ENCODE measurements at places on chromosomes 4 and X. TPM values are rescaled to one million over a fixed set of nuclear protein-coding genes. Genes with fewer than 3 reads are reported as not detected.

DNA sequence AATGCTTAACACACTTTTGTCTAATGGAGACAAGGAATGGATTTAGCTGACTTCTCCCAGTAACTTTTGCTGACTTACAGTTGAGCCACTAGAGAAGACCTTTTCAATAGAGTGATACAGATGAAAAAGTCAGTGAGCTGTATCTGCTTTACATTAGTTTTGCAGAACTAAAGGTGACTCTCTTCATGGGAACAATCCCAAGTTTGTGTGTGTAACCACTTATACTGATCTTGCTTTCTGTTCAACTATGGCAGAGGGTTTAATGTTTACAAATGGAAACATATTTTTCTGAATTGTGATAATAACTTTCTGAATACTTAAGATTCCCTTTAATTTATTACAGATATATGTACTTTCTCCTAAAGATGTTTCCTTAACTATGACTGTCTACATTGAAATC is 182.6 kb upstream of the PUDP start:
- DNase-seq, result no peak

DNA sequence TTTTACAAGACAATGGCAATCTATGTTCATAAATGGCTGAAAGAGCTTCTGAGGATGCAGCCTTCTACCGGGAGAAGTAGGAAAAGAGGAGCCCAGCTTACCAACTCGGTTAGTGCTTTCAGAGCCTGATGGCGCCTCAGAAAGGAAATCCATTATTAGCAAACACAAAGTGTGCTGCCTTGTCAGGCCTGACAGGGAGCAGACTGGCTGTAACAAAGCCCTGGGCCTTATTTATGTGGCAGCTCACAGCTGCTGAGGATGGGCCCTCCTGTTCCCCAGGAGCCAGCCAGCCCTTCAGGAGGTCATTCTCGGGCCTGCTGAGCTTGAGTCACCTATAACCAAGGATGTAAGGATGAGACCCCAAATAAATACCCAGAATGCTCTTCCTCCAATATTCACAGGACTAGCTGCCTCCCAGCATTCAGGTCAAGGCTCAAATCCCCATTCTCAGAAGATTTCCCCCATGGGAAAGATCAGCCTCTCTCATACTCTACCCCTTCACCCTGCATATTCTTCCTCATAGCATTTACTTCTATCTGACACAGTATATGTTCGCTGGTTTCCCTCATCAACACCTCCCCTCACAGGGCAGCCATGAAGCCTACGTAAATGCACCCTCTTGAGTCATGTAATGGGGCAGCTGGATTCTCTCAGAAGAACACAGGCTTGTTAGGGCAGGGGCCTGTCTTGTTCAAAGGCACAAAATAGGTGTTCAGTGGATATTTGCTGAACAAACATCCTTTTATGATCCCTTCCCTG is 227.0 kb upstream of the RASGEF1B start:
- no peak for DNase-seq

Gene SERTM2
- not detected for total RNA-seq

Gene RS1
- not detected for total RNA-seq

DNA sequence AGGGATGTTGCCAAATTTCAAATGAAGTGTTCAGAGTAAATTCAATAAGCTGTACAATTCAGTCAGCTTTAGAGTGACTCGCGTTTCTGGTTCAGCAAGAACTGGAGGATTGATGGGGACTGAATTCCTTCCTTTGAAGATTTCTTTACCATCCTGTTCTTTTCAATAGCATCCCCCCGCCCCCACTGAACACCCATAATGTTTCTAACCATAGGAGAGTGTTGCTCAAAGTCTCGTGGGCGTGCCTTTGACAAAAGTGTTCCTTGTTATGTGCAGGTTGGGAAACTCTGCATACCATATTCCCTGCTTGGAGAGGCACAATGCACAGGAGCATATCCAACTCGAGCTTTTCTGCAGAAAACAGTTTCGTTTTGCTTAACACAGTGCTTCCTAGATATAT is 323.5 kb upstream of the CASK start:
- DNase-seq, result no peak

DNA sequence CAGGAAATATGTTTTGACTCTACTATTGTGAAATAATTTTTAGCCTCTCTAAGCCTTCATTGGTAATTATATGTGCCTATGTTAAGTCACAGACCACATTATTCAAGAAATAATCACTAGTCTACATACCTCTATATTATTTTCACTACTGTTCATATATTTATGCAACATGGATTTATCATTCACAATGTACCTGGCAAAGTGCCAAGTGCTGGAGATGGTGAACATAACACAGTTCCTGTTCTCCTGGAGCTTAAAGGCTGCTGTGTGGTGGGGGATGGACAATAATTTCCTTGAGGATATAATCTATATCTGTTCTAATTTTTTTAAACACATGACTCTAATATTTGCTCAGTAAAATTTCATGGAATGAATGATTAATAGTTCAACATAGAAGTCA is 527.7 kb upstream of the CXorf51A start:
- DNase-seq, result no peak

All from activated naive CD8-positive, alpha-beta T cell treated with anti-CD3 and anti-CD28 coated beads for 36 hours (primary cell).